ENCODE measurements at places on chromosomes 1 and 21.

- DNase-seq, result no peak
- H3K36me3 ChIP-seq, result no peaks in the 10 kb centered on the region
- H3K27me3 ChIP-seq, result no peaks in the 10 kb centered on the region
- no peak overlapping the region for H3K27ac ChIP-seq
Observed at GRCh38 chr1:229091721-229092136, 179.2 kb upstream of the RAB4A start.

GRCh38 chr1:103145449-103145848 lies 37.1 kb upstream of the COL11A1 start:
- no peaks in the 10 kb centered on the region for H3K27me3 ChIP-seq
- H3K36me3 ChIP-seq, result no peaks in the 10 kb centered on the region

DNA sequence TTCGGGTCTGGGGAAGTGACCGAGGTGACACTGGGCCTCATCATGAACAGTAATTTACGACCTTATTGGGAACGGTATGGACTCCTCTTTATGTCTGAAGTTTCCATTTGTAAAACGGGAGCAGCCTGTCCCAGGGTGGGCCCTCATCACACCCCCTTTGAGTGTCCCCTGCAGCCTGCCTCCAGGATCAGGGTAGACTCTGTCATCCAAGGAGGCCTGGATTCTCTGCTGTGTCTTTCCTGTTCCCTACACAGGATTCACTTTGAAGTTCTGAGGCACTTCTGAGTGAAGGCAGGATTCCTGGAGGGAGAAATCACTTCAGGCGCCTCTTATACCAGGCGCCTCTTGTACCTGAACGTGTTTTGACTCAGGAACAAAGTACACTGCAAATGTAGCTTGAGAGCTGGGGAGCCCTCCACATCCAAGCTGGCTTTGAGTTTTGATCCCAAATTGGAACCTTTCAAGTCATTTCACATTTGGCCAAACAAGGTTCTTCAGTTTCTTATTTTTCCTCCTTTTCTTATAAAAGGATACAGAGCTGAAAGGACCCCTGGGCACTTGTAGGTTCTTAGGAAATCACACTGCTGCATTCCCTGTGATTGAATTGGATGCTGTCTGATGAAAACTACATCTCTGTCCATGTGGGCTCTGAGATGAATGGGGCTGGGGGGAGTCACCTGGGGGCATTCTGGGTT lies 106.0 kb downstream of the SUSD4 start:
- no peaks in the 10 kb centered on the region for H3K4me1 ChIP-seq
- no peak overlapping the region for H3K4me3 ChIP-seq
- DNase-seq, result no peak
- no peaks in the 10 kb centered on the region for H3K36me3 ChIP-seq
- H3K27me3 ChIP-seq, result no peaks in the 10 kb centered on the region
- H3K27ac ChIP-seq, result no peak overlapping the region

DNA sequence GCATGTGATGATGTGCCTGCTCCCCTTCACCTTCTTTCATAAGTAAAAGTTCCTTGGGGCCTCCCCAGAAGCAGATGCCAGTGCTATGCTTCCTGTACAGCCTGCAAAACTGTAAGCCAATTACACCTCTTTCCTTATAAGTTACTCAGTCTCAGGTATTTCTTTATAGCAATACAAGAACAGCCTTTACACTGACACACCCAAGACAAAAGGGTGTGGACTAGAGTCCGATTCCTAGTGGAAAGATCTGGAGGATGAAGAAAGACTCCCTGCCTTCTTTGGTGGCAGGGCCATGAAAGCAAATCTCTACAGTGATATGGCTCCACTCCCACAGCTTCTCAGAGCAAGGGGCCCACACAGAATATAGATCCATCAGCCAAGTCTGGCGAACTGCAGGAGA lies 209.7 kb upstream of the ST6GALNAC5 start:
- H3K36me3 ChIP-seq, result no peaks in the 10 kb centered on the region
- H3K27me3 ChIP-seq, result no peaks in the 10 kb centered on the region
- H3K4me1 ChIP-seq, result no peaks in the 10 kb centered on the region
- no peak for DNase-seq

DNA sequence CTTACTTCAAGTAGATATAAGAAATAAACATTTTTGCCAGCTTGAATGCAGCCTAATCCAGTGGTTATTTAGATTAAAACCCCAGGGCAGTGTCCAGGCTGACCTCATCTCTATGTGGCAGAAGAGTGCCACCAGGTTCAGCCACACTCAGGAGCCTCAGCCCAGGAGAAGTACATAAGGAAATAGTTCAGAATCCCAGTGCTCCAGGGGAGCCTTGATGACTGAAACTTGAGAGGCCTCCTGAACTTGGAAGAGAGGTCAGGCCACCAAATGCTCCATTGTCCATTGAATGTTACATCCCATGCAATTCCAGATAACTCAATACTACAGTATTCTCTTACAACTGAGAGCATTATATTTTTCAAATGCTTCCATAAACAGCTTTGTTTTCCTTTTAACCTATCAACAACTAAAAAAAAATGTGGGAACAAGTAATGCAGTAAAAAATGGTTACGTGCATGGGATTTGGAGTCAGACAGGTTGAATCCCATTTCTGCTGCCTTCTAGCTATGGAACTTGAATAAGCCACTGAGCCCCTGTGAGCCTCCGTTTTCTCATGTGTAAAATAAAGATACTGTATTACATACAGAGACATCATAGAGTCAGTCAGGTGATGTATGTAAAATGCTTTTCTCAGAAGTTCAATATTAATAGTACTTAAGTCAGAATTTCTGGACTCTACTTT lies 248.0 kb downstream of the PLPP3 start:
- DNase-seq, result no peak
- H3K36me3 ChIP-seq, result no peaks in the 10 kb centered on the region
- no peaks in the 10 kb centered on the region for H3K27me3 ChIP-seq
- H3K4me1 ChIP-seq, result no peaks in the 10 kb centered on the region

- H3K36me3 ChIP-seq, result no peaks in the 10 kb centered on the region
- H3K27ac ChIP-seq, result no peak overlapping the region
- H3K4me3 ChIP-seq, result no peak overlapping the region
Observed at GRCh38 chr1:10838541-10838940, 42.1 kb upstream of the CASZ1 start.

DNA sequence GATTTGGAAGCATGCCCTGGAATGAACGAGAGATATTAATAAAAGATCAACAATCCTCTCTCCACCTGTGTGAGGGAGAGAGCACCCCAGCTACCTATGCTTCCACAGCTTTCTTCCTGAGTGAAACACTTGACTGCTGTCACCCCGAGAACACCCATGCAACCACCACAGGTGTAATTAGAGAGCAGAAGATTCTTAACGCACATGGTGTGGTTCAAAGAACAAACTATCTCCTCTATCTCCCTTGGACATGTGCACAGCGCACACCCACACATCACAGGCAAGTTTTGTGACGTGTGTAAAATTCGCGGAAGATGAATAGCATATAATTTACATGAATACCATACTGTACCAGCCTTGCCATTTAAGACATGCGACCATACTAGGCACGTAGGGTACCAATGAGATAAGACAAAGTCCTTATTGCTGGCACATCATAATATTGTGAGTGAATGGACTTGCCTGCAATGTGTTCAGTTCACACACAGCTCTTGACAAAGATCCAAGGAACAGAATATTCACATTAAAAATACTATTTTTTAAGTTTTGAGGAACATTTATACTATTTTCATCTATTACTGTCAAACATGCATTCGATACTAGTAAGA lies 11.6 kb downstream of the ERRFI1 start:
- no peak for DNase-seq
- peaks cover 16% of the 10 kb centered on the region for H3K27me3 ChIP-seq

- no peaks in the 10 kb centered on the region for H3K36me3 ChIP-seq
- DNase-seq, result no peak
- H3K4me1 ChIP-seq, result no peaks in the 10 kb centered on the region
Observed at GRCh38 chr21:29557931-29558725, 259.4 kb downstream of the BACH1 start.

GRCh38 chr1:61245696-61246400 lies 163.5 kb downstream of the NFIA start:
- DNase-seq, result no peak
- no peak overlapping the region for H3K27ac ChIP-seq
- H3K4me3 ChIP-seq, result no peak overlapping the region
- H3K27me3 ChIP-seq, result no peaks in the 10 kb centered on the region
- H3K36me3 ChIP-seq, result no peaks in the 10 kb centered on the region

DNA sequence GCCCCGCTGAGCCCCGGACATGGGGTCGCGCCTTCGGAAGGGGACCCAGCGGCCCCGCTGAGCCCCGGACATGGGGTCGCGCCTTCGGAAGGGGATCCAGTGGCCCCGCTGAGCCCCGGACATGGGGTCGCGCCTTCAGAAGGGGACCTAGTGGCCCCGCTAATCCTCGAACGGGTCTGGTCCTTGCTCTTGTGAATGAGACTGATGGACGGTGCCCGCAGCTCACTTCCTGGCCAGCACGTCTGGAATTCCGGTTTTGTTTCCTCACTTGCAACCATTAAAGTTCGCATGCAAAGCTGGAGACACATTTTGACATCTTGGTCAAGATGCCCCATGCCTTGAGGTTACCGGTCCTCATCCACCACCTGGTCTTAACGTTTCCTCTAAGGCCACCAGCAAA lies 5.6 kb downstream of the WRAP73 start:
- H3K4me3 ChIP-seq, result no peak overlapping the region
- no peak for DNase-seq
- H3K27ac ChIP-seq, result no peak overlapping the region
- H3K4me1 ChIP-seq, result peaks cover 9% of the 10 kb centered on the region

DNA sequence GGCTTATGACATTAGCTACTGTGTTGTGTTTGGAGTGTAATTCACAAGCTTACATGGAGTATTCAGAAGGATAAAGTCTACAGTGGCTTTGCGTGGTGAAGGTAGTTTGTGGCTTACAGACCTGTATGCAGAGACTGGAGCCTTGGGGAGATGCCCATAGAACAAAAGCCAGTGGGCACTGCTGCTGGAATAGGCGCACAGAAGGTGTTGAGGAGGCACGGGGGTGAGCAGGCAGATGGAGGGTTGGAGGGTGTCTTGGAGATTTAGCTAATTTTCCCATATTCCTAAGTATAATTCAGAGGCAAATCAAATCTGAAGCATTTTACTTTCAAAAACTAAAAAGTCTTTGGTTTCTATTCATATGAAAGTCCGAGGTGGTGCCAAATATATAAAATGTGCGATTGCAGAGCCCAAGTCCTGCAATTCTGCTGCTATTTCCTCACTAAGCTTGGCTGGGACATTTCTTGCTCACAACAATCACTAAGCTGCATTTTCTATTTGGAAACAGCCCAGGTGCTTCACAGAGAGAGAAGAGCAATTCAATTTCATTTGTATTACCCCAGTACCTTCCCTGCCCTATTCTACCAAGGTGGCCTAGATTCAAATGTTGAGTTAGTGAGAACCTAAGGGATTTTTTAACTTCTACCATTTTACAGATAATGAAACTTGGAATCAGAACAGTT lies 48.5 kb downstream of the FH start:
- no peak overlapping the region for H3K27ac ChIP-seq
- no peaks in the 10 kb centered on the region for H3K36me3 ChIP-seq
- no peak for DNase-seq
- peaks cover 7% of the 10 kb centered on the region for H3K27me3 ChIP-seq

GRCh38 chr1:44338136-44338535 lies 16.9 kb downstream of the ERI3 start:
- DNase-seq, result no peak
- H3K27ac ChIP-seq, result no peak overlapping the region
- no peaks in the 10 kb centered on the region for H3K4me1 ChIP-seq
- peaks cover 38% of the 10 kb centered on the region for H3K36me3 ChIP-seq
- H3K4me3 ChIP-seq, result no peak overlapping the region

DNA sequence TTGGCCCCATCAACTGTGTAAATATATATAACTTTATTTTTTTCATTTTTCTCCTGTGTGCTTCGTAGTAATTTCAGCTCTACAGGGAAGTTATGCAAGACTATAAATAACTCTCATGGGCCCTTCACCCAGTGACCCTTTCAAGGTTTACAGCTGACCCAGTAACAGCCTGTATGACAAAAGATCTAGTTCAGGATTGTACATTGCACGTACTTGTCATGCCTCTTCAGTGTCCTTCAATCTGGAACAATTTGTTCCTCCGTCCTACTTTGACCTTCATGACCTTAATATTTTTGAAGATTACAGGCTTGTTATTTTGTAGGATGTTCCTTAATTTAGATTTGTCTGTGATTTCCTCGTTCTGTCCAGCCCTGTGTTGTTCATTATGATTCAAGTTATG lies 40.5 kb downstream of the BRINP2 start:
- no peak for DNase-seq
- H3K27ac ChIP-seq, result no peak overlapping the region
- no peak overlapping the region for H3K4me3 ChIP-seq
- H3K36me3 ChIP-seq, result no peaks in the 10 kb centered on the region

DNA sequence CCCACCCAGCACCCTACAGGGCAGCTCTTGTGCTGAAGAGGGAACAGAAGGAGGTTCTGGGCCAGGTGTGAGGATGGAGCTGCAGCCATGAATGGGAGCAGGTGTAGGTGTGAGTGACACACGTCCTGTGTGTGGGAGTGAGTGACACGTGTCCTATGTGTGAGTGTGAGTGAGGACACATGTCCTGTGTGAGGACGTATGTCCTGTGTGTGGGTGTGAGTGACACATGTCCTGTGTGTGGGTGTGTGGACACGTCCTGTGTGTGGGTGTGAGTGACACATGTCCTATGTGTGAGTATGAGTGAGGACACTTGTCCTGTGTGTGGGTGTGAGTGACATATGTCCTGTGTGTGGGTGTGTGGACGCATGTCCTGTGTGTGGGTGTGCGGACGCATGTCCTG lies 26.4 kb downstream of the MEGF6 start:
- H3K4me1 ChIP-seq, result no peaks in the 10 kb centered on the region
- H3K36me3 ChIP-seq, result no peaks in the 10 kb centered on the region
- no peak overlapping the region for H3K4me3 ChIP-seq
- DNase-seq, result no peak

- no peaks in the 10 kb centered on the region for H3K36me3 ChIP-seq
- no peak overlapping the region for H3K4me3 ChIP-seq
- no peak for DNase-seq
- H3K4me1 ChIP-seq, result peaks cover 38% of the 10 kb centered on the region
Observed at GRCh38 chr1:235075777-235076308, 52.8 kb downstream of the TOMM20 start.

- no peak for DNase-seq
- H3K4me3 ChIP-seq, result no peak overlapping the region
- H3K4me1 ChIP-seq, result no peaks in the 10 kb centered on the region
- no peaks in the 10 kb centered on the region for H3K27me3 ChIP-seq
- no peak overlapping the region for H3K27ac ChIP-seq
Observed at GRCh38 chr21:30194701-30195299, 21.1 kb downstream of the CLDN8 start.

GRCh38 chr21:39175154-39175553 lies 8.1 kb downstream of the PSMG1 start:
- DNase-seq, result no peak
- no peak overlapping the region for H3K27ac ChIP-seq
- H3K4me1 ChIP-seq, result no peaks in the 10 kb centered on the region
- H3K36me3 ChIP-seq, result peaks cover 62% of the 10 kb centered on the region
- H3K27me3 ChIP-seq, result no peaks in the 10 kb centered on the region

Measured in CD4-positive, alpha-beta T cell (primary cell).